Activated T-cell treated with anti-CD3 and anti-CD28 coated beads for 4 hours (primary cell): ENCODE measurements at places on chromosomes 13 and 19.

GRCh38 chr19:54691582-54692297 lies 29.0 kb downstream of the LILRB4 start:
- DNase-seq, result no peak

DNA sequence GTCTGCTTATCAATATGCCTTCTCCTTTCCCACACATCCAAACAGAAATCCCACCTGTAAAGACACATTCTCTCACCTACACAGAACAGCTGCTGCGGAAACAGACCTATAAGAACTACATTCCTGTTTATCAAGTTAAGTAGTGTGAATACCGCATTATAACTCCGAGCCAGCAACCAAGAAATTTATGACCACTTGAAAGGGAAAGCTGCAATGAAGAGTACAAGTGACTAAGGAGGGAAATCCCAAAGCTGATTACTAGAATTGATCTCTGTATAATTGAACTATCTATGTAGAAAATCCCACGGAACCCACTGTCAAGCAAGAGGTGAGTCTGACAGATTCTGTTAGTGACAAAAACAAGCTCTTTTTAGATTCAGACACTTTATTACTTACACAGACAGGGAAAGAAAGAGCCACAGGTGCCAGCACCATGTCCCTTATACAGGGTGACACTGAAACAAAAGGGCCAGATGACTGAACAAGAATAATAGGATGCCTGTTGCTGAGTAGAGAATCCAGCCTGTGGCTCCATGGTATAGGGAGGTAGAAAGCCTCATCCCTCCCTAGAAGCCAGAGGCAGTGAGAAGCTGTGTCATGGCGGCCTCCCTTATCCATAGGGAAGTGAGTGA lies 1.6 kb upstream of the IGFL4 start:
- DNase-seq, result no peak

DNA sequence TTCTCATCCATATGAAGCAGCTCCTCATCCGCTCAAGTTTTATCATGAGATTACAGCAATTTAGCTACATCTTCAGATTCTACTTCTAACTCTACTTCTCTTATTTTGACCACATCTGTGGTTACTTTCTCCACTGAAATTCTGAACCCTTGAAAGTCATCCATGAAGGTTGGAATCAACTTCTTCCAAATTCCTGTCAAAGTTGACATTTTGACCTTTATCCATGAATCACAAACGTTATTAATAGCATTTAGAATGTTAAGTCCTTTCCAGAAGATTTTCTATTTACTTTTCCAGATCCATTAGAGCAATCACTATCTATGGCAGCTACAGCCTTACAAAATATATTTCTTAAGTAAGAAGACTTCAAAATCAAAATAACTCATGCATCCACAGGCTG lies 421.7 kb upstream of the GPC6 start:
- no peak for DNase-seq

GRCh38 chr19:13010038-13010991 lies 15.0 kb downstream of the NFIX start:
- DNase-seq, result no peak

DNA sequence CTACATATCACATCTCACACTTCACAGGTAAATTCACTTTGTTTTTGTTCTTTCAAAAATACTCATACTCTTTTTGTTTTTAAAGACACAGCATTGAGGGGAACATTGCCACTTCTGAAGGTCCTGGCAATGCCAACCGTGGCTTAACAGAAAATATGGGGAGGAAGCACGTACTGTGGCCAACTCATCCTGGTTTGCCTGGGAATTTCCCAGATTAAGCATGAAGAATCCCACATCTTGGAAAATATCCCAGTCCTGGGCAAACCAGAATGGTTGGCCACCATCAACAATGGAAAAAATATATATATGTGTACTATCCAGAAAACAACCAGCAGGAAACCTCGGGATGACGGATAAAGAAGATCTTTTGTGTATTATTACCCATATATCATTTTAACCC lies 1032.2 kb upstream of the SLC10A2 start:
- DNase-seq, result no peak

DNA sequence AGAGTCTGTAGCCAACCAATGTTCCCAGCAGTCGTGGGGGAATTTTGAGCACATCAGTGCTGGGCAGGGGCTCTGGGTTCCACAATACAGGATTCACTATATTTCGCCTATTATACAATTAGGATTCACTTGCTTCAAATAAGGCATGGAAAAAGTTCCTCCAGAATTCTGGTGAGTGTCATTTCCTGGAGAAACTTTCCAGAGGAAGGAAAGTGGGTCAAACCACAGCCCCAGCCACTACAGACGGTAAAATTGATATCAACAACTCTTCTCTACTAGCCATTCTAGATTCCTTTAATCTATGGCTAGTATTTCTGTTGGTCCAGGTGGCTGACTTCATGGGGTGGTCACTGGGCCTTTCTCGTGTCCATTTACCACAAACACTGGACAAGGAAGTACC lies 10.5 kb downstream of the MYCBP2 start:
- no peak for DNase-seq

DNA sequence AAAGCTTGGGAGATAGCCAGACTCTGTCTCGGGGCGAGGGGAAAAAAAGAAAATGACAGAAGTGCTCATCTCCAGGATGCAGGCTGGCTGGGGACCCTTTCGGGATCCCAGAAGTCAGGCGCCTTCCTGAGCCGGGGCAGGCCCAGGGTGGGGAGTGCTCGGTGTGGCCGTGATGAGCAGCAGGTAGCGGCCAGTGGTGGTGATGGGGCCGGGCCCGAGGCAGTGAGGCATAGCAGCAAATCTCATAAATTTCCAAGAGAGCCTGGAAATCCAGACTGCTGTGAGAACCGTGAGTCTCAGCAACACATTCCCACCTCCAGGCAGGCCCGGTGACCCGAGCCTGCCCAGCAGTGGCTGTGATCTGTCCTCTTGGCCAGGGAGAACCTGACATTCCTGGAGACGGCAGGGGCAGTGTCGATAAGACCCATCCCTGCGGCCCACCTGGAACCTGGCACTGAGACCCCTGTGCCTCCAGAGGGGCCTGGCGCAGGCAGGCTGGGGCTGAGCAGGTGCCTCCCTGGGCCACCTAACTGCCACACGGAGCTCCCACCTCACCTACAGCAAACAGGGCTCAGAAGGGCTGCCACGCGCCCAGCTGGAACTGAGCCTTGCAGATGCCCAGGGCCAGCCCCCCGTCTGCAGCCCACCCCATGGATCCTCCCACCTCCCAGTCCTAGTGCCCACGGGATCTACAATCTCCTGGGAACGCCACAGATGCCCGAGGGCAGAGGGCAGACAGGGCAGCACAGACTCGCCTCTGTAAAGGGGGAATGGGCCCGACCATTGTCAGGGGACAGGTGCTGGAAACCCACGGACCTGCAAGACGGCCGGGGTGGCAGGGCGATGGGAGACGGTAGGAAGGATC lies 23.4 kb downstream of the IZUMO4 start:
- no peak for DNase-seq

DNA sequence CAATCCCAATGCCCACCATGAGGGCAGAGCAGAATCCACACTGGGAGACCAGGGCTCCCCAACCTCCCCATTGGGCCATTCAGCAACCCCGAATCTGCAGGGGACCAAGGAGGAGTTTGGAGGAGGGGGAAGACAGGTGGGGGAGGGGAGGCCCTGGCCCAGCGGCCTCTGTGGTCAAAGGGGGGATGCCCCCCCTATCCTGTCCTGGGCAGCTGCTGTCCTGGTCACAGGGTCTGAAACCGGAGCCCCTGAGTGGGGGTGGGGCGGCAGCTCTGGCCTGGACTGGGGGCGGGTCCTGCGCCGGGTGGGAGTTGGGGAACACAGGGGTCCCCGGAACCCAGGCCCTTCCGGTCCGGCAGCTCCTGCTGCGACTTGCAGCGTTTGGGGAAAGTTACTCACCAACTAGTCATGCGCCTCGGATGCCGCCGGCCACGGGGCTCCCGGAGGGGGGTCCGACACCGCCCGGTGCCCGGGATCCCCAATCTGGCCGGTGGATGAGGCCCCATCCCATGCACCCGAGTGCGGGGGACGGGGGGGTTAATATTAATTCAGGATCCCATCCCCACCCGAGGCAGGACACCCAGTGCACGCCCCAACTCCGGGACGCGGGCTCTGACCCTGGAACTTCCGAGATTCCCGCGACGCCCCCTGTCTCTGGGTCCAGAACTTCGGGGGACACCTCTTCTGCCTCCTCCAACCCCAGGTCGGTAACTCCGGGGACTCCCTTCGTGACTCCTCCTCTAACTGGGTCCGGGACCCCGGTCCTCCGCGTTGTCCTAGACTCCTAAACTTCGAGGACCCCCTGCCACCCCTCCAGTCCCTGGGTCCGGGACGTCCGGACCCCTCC lies 872 bp downstream of the HOMER3 start:
- DNase-seq, result no peak

- DNase-seq, result no peak
These were observed 410 bp downstream of the PIN1 start for GRCh38 chr19:9835507-9835949.

DNA sequence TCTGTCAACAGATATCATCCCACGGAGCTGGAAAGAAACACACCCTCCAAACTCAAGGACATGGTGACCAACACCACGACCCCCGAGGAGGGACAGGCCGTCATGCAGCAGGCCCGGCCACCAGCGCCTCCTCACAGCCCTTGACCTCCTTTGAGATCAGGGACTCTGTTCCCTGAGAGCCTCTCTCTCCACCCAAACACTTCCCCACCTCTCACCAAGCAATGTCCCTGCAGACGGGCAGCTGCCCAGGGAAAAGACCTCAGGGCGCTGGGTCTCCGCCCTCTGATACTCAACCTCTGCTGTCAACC lies 10.0 kb downstream of the SCGB2B2 start:
- no peak for DNase-seq

DNA sequence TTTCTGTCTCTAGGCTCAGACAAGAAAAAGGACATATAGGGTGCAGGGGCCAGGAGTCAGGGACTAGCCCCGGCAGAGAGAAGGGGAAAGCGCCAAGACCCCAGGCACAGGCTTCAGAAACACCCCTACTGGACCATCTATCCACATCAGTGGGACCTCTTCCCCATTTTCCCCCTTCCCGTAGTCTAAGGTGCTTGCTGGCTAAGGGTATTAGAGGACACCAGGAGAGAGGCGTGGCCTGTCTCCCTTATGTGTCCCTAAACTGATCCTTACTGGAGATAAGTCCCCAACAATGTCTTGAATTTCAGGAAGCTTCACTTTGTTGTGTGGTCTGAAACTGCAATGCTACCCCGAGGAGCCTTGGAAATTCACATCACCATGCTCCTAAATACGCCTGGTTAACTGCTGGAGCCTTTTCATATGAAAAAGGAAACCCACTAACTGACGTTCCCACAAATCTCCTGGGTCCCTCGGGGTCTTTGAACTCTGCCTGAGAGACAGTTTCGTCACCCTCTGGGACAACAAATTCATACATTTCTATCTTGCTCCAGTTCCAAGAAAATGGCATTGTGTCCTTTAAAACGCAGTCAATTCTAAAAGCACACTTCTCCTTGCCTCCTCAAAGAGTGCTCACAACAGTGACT lies 197.7 kb downstream of the COL4A1 start:
- no peak for DNase-seq

- DNase-seq, result no peak
These were observed 1692.1 kb downstream of the EFNB2 start for GRCh38 chr13:104843401-104843800.

DNA sequence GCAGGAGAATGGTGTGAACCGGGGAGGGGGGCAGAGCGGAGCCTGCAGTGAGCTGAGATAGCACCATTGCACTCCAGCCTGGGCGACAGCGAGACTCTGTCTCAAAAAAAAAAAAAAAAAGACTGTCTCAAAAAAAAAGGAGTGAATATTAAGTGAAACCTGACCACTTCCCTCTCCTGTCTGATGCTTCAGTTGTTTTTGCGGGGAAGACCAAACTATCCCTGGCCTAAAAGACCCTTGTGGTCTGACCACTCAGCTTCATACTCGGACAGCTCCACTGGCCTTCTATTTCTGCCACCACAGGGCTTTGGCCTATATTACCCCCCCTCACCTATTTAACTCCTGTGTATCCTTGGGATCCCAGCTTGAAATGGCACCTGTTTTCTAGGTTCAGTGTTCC lies 2.3 kb downstream of the CLASRP start:
- DNase-seq, result no peak

GRCh38 chr13:92901739-92902138 lies 324.9 kb upstream of the GPC6 start:
- no peak for DNase-seq

- no peak for DNase-seq
These were observed 50.1 kb downstream of the CEP89 start for GRCh38 chr19:32921624-32922023.

GRCh38 chr19:6055013-6055795 lies 55.1 kb downstream of the RFX2 start:
- DNase-seq, result no peak

GRCh38 chr19:28492201-28492600 lies 720.8 kb downstream of the UQCRFS1 start:
- DNase-seq, result no peak

- no peak for DNase-seq
These were observed 420.9 kb upstream of the NBEA start for GRCh38 chr13:34521171-34521570.

- DNase-seq, result no peak
These were observed 10.1 kb downstream of the FOXO1 start for GRCh38 chr13:40656358-40656757.

DNA sequence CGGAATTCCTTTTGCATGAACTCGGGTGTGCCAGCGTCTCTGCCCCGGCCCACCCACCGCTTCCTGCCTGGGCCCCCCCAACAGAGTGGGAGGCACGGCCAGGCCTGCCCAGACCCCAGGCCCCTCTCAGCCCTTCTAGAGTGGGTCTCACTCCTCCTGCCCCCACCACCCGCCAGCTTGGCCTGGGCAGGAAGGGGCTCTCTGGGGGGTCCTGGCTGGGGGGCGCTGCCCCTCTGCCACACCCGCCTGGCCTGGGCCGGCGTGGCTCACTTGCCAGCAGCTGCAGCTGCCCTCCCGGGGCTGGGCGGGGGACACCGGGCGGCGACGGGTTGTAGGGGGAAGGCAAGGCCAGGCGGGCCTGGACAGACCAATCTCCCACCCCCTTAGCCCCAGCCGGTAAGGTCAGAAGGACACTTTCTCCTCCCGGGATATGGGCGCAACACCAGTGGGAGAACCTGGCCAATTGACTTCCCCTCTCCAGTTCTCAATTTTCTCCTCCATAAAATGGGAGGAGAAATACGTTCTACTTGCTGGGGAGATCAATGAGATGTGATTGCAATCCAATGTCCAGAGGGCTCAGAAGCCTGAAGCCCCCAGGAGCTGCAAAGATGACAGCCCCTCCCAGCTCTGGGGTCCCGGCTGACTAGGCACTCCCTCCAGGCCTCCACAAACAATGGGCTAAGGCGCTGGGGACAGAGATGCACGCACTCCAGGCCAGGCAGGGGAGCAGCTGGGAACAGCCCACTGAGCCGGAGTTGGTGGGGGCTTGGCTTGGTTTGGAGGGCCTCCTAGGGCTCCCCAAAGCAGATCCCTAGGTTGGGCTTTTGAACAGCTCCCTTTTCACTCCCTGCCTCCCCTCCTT lies 2.4 kb downstream of the CRLF1 start:
- no peak for DNase-seq

DNA sequence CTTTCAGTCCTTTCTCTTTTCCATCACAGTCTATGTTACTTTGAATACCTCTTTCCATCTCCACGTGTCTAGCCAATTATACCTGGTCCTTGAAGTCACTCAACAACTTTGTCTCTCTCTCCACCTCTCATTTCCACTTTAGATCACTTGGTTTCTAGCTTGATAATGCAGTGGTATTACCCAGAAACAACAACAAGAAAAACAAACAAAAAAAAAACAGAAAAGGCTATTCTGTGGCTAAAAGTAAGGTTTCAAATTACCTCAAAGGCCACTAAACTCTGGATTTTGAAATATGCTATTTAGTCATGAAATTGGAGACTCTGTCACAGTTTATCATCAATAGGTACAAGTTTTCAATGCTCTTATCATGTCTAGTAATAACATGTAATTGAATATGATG lies 184.8 kb downstream of the PCDH9 start:
- no peak for DNase-seq
